ENCODE measurements at places on chromosomes 13 and 19.

GRCh38 chr13:93462151-93462550 lies 235.5 kb downstream of the GPC6 start:
- DNase-seq = no peak

DNA sequence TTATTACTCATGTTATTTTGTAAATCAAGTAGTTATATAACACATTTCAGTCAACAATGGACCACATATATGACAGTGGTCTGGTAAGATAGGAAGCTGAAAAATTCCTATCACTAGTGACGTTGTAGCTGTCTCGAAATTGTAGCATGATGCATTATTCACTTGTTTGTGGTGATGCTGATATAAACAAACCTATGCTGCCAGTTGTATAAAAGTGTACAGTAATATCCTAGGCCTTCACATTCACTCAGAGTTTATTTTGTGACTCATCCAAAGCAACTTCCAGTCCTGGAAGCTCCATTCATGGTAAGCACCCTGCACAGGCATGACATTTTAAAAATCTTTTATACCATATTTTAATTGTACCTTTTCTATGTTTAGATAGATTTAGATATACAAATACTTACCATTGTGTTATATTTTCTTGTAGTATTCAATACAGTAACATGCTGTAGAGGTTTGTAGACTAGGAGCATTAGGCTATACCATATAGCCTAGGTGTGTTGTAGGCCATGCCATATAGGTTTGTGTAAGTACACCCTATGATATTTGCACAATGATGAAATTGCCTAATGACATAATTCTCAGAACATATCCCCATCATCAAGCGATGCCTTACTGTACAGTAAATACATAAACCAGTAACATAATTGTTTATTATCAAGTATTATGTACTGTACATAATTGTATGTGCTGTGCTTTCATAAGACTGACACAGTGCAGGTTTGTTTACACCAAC lies 49.3 kb downstream of the IFT88 start:
- DNase-seq = no peak

DNA sequence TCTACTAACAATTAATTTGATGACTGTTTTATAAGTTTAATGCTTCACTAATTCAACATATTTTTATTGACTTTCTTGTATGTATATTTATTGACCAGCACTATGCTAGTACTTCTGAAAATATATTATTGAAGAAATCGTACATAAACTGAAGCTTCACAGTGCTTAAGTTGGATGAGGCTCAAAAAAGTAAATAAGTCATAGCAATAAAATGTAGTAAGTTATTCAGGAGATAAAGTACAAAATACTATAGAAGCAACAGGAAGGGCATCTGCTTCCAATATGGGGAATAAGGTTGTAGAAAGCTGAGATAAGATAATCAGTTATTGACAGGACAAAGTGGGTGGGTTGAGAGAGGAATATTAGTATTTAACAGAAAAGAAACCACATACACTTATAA lies 944.9 kb upstream of the MIR17HG start:
- DNase-seq = no peak

DNA sequence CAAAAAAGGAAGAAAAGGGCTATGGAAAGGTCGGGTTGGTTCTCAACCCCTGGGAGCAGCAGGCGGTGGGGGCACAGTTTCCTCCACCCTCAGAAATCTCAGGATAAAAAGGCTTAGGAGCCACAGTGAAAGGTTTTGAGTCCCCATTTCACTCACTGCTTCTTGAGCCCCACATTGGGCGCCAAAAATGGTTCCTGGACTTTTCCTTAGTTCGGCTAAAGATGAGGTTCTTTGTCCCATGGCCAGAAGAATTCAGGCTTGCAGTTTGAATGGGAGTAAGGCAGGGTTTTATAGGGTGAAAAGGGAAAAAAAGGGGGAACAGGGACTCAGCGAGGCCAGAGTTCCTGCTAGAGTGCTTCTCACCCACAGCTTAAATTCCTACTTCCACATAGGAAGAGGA lies 179.5 kb downstream of the GGACT start:
- DNase-seq = no peak

GRCh38 chr19:58007285-58007684 lies 4.7 kb upstream of the ZNF606 start:
- no peak for DNase-seq

DNA sequence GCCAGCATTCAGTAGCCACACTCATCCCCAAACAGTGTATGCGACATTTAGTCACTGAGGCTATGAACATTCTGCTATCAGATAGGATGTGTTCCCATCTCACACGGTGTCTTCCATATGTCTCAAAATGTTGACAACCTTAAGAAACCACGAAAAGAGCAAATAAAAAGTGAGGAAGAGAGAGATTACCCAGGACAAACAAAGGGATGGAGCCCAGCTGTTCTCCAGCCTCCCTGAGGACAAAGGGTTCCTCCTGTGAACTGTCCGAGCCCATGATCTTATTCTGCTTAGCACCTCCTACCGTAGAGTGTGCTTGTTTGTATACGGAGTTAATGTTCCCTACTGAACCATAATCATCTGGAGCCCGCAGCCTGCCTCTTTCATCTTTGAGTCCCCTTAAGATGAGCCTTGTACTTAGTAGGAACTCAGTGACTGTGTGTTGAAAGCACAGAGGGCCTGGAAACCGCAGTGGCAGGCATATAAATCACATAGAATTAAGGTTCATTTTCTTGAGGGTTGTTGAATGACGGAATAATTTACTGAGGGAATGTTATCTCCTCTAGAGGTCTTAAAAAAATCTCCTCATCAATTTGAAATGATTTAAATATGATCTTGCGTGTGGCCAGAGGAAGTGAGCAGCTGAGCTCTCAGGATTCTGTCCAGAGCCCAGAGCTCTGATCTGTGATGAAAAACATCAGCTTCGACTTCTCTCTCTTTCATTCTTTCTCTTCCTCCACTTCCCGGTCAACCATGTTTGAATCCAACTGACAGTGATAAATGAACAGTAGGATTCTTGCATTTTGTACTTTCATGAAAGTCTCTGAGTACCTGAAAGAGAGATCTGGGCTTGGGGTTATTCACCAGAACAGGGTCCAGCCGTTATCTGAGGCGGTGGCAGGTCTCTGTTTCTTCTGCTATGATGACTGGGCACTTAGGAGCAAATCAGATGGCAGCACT lies 200.5 kb downstream of the KLF5 start:
- DNase-seq = no peak

GRCh38 chr19:48818234-48818820 lies 7.5 kb upstream of the BCAT2 start:
- DNase-seq = no peak

DNA sequence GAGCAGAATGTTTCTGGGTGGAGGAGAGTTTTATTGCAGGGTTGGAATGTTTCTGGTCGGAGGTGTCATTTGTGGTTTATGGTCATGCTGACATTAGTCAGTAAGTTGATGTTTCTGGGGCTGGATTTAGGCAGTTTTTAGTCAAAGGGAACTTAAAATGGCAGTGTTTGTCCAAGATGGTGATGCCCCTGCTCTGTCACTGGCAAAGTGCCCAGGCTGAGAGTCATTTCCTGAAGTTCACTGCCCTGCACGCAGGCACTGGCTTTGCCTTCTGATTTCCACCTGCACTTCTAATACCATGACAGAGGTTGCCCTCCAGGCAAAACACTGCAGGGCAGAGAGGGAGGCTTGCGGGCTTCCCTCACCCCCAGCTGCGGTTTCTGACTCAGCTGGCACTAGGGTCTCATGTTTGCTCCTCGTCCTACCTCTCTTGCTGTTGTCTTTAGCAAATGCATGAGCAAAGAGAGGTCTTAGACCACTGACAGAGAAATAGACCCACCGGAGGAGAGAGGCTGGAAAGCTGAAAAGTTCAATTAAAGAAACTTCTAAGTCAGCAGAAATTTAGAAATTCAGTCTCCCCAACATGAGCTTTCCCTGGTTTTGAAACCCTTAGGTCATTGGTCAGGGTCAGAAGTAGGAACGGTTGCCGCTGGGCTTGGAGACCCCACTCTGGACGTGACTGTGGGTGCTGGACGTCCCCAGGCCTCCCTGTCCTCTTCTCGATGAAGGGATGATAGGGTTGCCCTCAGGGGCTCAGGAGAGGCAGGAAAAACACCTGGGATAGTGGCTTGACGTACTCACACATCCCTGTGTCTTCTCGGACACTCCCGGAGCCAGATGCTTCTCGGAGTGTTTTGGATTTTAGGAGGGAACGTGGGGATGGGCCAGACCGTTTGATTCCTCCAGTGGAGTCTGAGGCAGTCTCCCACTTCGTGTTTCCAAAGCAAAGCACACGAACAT lies 26.3 kb downstream of the TMEM255B start:
- DNase-seq = no peak

DNA sequence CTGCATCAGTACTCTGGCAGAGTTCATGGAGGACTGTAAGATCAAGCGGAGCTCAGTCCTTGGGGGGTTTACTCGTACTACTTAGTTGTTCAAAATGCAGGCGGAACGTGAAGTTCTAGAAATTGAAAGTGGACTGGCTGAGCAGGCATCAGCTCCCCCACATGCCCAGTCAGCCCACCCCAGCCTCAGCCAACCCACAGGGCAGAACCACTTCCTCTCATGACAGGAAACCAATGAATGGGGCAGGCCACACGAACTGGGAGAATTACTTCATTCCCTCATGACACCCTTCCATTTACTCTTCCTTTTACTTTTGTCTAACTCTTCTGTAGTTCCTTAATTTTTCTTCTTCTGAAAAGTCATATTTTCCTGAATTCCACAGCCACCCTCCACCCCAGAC lies 71.9 kb downstream of the FLT1 start:
- no peak for DNase-seq

GRCh38 chr13:113654591-113655345 lies 3.2 kb downstream of the ATP4B start:
- no peak for DNase-seq

- DNase-seq = no peak
Measured at GRCh38 chr13:75704927-75705288, 68.8 kb downstream of the LMO7 start.

Measured in activated naive CD8-positive, alpha-beta T cell treated with anti-CD3 and anti-CD28 coated beads, Interleukin-2, amount 50 U/mL, for 16 hours (primary cell).